ENCODE measurements at places on chromosomes 11 and 22.

DNA sequence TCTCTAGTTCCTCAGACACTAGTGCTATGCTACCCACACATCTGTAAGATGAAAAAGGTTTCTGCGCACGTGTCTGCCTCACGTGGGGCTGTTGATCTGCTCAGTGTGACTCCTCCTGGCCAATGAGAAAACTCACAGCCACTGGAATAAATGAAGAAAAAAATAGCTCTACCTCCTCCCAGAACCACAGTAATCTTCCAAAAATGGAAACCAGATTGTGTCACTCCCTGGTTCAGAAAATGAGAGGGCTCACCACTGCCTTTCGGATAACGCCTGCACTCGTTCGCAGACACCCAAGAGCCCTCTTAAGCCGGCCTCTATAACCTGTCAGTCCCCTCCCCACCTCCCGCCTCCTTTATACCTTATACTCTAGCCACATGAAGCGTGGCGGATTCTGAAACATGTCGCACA, 5.1 kb downstream of the APBB1 start:
- DNase-seq, result no peak

GRCh38 chr11:63536669-63537292, at the start of gene PLAAT4:
Gene PLAAT4 (plus strand): TSS chr11:63536808. CDS start chr11:63536869, 61 bp downstream.
- DNase-seq, result no peak

- no peak for DNase-seq
These were observed 10.7 kb upstream of the FAM118A start for GRCh38 chr22:45298934-45299505.

GRCh38 chr11:67435031-67435726, 2.3 kb downstream of the PTPRCAP start:
- DNase-seq, result no peak

GRCh38 chr11:21810650-21811049, 382.2 kb upstream of the ANO5 start:
- no peak for DNase-seq

DNA sequence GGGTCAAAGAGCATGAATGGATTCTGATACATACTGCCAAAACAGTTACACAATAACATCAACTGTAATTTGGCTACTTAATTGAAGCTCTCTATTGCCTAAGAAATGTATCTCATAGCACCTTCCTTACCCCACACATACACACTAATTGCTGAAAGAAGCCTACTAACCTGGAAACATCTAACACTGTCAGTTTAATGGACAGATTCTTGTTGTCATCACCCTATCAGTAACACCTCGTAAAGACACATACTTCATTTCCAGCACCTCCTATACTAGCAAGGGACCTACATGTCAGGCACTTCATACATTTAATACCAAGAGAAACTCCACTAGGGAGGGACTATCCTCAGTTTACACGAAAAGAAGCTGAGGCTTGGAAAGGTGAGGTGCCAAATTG, 9.9 kb downstream of the NAP1L4 start:
- no peak for DNase-seq

DNA sequence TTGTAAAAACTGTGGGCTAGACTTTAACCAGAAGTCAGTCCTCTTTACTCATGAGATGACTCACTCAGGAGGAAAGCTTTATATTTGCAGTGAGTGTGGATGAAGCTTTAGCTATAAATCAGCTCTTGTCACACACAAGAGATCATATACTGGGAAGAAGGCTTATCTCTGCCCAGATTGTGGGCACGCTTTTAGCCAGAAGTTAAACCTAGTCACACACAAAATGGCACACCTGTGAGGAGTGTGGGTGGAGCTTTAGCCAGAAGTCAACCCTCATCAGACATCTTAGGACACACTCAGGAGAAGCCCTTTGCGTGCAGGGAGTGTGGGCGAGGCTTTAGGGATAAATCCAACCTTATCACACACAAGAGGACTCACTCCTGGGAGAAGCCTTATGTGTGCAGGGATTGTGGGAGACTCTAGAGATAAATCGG, 706.9 kb upstream of the LUZP2 start:
- no peak for DNase-seq

- DNase-seq, result no peak
These were observed 93.0 kb downstream of the SLC1A2 start for GRCh38 chr11:35326266-35326879.

DNA sequence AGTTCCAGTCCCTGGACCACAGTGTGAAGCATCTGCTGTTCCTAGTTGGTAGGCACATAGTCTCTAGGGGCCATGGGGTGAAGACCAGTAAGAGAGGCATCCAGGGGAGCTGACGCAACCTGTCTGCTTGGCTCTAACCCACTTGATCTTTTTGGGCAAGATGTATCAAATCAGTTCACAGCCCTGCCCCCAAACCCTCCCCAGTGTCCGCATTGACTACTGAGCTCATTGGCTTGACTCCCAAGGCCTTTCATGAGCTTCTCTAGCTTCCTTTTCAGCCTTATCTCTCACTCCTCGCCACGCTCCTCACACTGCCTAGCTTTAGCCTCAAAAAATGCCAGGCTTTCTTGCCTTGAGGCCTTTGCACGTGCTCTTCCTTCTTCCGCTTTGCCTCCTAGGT, 29.7 kb upstream of the ABCC8 start:
- DNase-seq, result no peak

GRCh38 chr11:107508201-107508857, 50.7 kb upstream of the CWF19L2 start:
- no peak for DNase-seq

DNA sequence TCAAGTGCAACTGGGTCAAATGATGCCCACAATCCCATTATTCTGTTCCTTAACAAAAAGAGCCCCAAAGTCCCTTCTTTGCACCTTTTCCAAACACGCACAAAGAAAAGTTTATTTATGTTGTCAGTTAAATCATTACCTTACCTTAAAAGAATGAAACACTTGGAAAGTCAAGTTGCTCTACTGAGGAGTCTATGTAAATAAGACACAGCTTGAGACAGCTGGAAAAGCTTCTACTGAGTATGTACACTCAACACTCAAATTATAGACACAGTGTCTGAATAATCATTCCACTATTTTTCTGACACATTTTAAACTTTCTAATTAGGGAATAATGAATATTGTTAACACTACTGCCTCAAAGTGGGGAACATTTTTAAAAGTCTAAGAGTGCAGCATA, 21.6 kb upstream of the PHLDA2 start:
- no peak for DNase-seq

- no peak for DNase-seq
These were observed 193.7 kb upstream of the NARS2 start for GRCh38 chr11:78768345-78768744.

DNA sequence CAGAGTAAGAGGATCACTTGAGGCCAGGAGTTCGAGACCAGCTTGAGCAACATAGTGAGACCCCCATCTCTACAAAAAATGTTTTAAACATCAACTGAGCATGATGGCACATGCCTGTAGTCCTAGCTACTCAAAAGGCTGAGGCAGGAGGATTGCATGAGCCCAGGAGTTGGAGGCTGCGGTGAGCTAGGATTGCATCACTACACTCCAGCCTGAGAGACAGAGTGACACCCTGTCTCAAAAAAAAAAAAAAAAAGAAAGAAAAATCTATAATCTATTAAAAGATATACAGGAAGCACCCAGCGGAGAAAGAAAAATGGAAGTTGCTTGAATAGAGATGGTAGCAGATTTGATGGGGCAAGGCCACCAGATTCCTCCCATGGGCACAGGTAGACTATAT, 61.8 kb downstream of the FAM83F start:
- DNase-seq, result no peak

DNA sequence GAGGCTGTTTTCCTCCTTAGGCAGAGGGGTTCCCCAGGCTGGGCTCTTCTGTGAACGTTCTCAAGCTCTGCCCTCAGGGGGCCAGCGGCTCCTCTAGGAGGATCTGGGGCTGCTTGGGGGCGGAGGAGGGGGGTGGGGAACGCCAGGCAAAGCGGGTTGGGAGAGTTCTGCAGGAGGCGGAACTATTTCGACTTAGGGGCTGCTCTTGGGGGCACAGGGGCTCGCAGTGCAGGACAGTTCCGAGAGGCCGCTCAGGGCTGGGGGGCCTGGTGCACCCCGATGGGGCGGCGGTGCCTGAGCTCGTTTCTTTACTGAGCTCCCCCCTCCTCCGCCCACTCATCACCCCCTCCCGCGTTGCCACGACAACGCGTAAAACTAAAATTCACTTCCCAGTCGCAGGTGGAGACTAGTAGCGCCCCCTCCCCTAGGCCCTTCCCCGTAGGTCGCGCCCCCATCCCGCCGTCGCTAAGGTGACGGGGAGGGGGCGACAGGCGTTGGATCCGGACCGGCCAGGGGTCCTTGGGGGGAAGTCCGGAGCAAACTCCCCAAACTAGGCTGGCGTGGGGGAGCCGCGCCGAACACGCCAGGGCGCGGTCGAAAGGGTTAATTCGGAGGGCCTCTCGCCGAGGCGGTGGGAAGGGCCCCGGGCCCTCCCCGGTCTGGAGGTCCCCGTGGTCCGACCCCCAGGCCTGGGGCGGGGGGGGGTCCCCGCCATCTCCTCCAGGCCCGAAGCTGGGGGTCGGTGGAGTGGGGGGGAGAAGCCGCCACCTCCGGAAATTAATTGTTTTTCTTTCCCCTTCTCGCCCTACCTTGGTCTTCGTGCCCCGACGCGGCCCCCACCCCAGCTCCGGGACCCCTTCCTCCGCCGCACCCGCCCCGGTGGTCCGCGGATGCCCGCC, 857 bp downstream of the SHANK3 start:
- DNase-seq, result no peak

GRCh38 chr11:82771781-82772180, 38.1 kb upstream of the FAM181B start:
- no peak for DNase-seq

DNA sequence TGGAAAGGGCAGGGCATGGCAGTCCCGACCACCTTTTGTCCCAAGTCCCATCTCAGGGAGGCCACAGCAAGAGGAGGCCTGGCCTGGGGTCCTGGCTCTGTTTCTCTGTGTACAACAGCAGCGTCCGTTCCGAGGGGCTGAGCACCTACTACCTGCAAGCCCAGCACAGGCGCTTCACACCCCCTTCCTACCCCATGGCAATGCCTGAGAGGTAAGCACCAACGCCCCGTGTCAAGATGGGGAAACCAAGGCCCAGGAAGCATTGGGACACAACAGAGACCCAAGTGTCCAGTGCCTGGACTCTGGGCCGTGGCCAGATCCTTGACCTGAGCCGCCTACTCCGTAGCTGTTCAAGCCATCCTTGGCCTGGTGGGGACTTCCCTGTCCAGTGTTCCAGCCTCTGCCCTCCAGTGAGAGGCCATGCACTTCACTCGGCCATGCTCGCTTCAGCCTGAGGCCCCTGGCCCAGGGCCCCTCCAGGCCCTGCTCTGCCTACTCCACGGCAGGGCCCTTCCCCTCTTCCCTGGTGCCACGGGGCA, 14.3 kb upstream of the TCF20 start:
- DNase-seq, result no peak

- DNase-seq, result no peak
These were observed 3.8 kb upstream of the KCNQ1OT1 start for GRCh38 chr11:2703363-2704141.

GRCh38 chr11:126190792-126191191, 20.7 kb downstream of the RPUSD4 start:
- no peak for DNase-seq

GRCh38 chr11:108562746-108563581, 30.6 kb downstream of the EXPH5 start:
- no peak for DNase-seq

GRCh38 chr11:34859496-34859895, 56.7 kb downstream of the APIP start:
- no peak for DNase-seq

DNA sequence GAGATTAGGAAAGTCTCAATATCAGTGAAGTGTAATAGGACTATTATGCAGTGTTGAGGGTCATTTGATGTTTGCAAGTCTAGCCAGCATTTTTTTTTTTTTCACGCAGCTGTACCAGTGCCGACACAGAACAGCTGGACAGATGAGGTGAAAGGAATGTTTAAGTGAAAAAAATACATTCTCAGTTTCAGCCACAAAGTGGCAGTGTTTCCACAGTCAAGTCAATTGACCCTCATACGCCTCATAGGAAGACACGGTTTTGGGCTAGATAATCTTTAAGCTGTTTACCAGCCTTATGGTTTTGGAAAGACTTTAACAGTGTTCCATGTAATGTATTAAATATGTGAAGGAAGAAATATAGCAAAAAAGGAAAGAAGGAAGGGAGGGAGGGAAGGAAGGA, 349.9 kb upstream of the ANO3 start:
- no peak for DNase-seq

GRCh38 chr11:79046366-79046765, 394.5 kb downstream of the TENM4 start:
- DNase-seq, result no peak

DNA sequence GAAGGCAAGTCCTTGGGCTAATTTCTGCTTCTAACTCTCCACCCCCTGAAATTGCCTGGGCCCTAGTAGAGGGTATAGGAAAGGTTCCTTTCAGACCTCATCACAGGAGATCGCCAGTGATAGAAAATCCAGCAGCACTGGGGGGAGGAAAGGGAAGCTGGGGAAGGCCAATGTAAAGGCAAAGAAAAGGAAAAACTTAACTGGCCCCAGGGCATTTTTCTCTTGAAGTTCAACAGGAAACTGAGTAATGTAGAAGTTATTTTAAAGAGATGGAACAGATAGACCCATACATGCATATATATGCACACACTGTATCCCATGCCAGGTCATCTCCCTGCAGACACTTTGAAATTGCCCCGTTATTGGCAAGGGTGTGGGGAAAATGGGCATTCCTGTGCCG, 134.0 kb downstream of the TRIM44 start:
- DNase-seq, result no peak

GRCh38 chr11:40885250-40885954, 574.0 kb downstream of the LRRC4C start:
- DNase-seq, result no peak

- no peak for DNase-seq
These were observed 25.0 kb downstream of the TXN2 start for GRCh38 chr22:36456464-36456845.

- no peak for DNase-seq
These were observed 397.7 kb downstream of the AASDHPPT start for GRCh38 chr11:106475181-106475580.

DNA sequence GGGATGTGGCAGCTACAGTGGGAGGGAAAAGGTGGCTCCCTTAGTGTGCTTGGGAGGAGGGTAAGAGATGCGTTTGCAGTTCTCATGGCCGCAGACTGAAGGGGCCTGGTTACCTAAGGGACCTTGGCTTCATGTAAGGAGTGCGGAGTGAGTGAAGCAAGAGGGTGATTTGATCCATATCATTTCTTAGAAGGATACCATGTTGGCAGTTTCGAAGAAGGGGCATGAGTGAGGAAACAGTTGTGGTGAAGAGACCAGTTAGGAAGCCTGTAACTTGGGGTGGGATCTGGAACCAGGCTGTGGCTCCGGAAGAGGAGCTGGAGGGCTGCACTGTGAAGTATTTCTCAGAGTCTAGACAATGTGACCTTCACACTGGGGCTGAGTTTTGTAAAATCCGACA, 45.0 kb downstream of the ST3GAL4 start:
- DNase-seq, result no peak

GRCh38 chr11:65610404-65610803, 3.6 kb downstream of the MAP3K11 start:
- DNase-seq, result no peak

DNA sequence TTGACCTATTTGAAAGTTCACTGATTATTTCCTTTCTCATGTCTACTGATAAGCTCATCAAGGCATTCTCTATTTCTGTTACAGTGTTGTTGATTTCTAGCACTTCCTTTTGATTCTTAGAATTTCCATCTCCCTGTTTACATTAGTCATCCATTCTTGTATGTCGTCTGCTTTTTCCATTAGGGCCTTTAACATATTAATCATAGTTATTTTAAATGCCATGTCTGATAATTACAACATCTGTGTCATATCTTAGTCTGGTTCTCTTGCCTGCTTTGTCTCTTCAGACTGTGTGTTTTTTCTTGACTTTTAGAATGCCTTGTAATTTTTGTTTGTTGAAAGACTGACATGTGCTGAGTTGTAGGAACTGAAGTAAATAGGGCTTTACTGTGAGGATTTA, 602.1 kb downstream of the SOX6 start:
- no peak for DNase-seq

GRCh38 chr22:29198240-29198639, 7.5 kb upstream of the EMID1 start:
- DNase-seq, result no peak
